ENCODE measurements at places on chromosomes 6 and 20.

DNA sequence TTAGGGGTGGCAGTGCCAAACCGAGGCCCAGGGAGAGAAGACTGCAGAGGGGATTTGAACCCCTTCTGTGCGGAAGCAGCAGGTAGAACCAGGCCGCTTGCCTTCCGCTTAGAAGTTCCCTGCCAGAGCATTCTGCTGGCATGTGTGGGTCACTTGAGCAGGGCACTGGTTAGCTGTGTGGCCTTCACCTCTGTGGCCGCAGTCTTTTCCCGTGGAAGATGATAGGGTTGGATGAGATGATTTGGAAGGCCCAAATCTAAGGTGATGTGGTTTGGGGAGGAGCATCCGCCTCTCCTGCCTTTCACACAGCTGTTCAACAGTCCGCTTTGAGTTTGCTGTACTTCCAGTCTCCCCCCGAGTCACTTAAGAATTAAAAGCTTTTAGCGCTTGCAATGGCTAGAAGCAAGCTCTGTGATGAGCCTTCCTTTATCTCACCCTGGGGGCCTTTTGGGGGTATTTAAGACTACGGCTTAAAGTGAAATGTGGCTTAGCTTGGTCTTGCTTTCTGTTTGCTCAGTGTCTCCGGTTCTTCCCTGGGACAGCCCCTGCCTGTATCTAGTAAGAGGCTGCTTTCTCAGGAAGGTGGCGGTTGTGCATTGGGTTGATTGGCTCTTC, 743 bp downstream of the CMTR1 start:
- DNase-seq: no peak

- DNase-seq: no peak
Observed at GRCh38 chr6:41222513-41222912, 5.6 kb upstream of the TREML4 start.

- DNase-seq: no peak
Observed at GRCh38 chr20:41135187-41135887, 2.0 kb upstream of the PLCG1 start.

GRCh38 chr6:10719296-10719963, 3.4 kb upstream of the TMEM14C start:
- no peak for DNase-seq

DNA sequence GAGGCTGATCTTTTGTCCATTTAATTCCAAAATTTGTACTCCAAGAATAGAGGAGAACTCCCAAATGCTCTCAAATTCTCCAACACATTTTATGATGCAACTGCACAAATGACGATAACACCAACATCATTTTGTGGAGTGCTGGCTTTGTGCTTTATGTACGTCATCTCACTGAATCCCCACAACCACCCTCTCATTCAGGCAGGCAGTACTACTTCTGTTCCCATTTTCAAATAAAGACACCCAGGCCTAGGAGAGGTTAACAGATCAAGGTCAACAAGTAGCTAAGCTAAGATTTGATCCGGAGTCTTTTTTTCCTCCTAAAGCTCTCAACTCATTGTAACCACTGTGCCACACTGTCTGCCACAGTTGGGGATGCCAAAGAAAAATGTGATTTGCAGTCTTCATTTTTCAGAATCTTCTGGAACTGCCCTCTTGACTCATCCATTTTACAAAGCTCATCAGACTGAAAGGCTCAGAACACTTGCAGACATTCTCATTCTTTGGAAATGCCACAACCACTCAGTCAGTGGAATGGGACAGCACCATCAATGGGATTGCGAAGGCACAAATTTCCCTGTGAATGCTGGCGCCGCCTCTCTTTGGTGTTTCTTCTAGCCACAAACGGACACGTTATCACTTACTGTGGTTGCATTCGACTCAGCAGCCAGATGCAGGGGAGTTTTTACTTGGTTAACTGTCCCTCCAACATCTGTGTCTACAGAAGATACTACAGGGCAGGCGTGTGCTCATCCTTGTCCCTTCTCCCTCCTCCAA, 184.4 kb downstream of the GJA10 start:
- DNase-seq: no peak

- DNase-seq: no peak
Observed at GRCh38 chr6:156948807-156949206, 171.6 kb downstream of the ARID1B start.

- DNase-seq: no peak
Observed at GRCh38 chr6:168181316-168181715, 102.3 kb upstream of the FRMD1 start.

DNA sequence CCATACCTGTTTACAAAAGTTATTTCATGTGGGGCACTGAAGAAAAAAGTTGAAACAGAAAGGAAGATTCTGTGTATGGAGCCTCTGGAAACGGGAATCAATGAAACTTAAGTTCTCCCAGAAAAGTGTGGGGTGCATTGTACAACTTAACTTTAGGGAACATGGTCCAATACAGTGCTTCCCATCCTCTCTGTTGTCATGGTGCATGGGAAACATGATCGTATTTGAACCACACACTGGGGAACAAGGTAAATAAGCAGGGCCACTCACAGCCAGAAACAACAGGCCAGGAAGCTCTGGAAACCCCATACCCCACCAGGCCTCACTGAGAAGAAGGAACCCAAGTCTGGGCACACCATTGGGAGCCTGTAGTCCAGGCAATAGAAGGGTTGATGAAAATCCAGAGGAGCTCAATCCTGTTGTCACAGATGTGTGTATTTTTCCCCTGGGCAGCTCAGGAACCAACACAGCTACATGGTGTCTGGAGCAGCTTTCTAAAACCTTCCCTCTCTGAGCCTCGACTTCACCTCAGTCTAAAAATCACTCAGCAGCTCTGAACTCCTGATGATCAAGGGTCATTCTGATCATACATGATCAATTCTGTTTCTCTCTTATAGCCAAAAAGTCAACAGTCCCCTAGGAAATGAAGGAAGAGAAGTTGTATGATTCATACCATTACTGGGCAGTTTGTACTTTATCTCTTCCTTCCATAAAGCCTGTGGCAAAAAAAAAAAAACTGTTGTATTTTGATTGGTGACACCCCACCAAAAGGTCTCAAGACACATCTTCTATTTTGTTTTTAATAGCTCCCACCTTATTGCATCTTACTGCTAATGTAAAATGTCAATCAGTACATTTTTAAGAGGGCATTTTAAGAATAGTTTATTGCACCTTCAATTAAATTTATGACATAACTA, 198.5 kb upstream of the TAB2 start:
- DNase-seq: no peak

GRCh38 chr6:111604259-111605099, 1.2 kb downstream of the TRAF3IP2 start:
- DNase-seq: no peak

DNA sequence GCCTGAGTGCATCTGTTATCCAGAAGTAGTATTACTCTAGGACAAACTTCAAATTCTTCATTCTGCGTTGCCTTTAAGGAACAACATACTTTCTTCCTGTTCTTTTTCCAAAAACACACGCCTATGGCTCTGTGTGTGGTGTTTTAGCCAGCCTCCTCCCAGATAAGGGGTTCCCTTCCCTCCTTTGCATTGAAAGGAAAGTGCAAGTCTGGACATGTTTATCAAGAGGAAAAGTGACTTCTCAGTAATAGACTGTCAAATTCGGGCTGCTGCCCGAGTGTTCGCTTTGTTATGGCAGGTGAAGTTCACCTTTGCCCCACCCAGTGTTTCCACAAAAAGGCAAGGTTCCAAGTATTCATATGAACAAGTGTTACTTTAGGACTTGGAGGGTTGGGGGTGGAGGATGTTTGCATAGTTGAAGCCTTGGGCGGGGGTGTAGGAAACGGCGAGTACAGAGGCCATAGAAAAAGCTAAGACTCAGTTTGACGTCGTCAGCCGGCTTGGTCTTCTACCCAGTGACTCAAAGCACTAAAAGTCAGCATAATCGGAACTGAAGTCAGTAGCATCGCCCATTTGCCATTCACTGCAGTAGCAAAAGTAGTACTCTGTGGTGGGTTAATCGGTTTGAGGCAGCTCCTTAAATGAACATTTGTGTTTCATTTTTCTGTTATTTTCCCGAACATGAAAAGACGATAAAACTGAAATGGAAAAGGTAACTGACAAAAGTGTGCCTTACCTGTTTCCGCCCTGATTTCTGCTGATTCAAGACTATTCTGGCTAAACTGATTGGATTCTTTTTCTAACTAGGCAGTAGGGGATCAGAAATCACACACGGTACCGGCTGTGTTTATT, 12.5 kb downstream of the PRDM1 start:
- DNase-seq: no peak

GRCh38 chr6:68880050-68880813, 245.2 kb downstream of the ADGRB3 start:
- DNase-seq: no peak

DNA sequence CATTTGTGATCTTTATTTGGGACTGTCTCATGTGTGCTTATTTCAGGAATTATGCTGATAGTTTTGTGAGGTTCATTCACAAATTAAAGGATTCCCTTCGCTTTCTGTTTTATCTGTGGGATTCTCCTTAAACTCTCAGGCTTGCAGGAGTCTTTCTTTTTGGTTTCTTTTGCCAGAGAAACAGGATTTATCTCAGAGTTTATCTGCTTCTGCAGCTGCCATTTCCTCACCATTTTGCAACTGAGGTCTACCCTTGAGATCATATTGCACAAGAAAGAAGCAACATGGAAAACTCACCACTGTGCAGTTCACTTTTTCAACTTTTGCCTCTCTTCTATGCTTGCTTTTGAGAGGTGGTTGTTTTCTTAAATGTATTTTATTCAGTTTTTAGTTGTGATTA, 201.0 kb downstream of the PRL start:
- DNase-seq: no peak

DNA sequence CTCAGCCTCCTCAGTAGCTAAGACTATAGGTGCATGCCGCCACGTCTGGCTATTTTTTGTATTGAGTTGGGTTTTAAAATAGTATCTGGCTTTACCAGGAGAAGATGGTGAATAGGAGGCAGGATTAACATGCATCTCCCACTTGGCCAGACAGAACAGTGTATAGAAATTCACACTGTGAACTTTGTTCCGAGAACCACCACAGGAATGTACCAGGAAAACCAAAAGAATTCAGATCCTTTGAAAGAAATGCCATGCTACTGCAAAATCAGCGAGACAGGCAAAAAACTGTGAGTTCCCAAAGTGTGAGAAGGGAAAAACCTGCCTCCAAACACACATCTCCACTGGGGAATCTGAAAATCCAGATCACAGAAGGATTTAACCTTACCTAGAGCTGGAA, 327.6 kb downstream of the NKAIN2 start:
- DNase-seq: no peak

- DNase-seq: no peak
Observed at GRCh38 chr20:1422753-1423152, 29.9 kb upstream of the FKBP1A start.

DNA sequence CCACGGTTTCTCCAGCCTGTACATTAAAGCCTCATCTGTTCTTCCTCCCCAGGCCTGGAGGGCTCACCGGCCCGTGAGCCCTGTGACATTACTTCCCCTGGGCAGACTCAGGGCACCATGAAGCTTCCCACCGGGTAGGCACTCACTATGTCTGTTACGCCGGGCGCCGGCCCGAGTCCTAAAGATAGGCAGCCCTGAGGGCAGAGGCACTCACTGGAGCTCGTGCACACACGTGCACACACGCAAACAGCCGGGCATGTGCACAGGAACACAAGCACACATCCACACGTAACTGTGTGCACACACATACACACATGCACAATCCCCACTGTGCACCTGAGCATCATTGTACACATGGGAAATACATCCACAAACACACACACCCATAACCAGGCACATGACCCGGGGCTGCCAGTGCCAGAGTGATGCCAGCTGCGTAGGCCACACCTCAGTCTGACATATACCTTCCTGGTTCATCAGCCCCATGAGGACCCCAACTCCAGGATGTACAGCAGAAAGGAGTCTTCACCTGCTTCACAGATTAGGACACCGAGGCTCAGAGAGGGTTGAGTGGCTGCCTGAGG, 83.7 kb downstream of the YTHDF1 start:
- no peak for DNase-seq

DNA sequence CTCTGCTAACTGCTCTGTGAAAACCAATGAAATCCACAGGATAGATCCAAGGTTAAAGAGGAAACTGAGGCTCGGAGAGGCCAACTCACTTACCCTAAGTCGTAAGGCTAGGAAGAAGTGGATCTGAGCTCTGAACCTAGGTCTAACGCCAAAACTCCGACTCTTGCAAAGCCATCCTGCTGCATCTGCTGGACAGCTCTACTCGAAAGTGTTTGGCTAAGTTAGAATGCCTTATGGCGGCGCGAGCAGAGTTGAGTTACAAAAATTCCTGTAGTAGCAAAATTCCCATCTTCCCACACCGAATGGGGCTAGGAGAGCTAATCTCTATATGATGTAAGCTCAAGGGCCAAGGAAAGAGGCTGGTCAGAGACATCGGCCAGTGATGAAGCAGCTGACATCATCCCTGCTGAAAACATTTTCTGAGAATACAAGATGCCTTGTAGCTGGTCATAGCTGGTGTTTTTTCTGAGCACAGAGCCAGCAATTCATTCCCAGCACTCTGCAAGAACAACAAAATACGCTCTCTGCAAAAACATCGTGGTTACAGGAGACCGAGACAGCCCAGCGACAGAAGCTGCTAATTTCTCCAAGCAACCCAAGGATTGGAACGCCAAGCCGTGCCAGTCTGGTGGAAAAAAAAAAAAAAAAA, 1.8 kb downstream of the SPATA2 start:
- no peak for DNase-seq

GRCh38 chr6:5208057-5208456, 52.7 kb downstream of the LYRM4 start:
- no peak for DNase-seq

GRCh38 chr20:44790638-44791393, 19.5 kb downstream of the RIMS4 start:
- DNase-seq: no peak

DNA sequence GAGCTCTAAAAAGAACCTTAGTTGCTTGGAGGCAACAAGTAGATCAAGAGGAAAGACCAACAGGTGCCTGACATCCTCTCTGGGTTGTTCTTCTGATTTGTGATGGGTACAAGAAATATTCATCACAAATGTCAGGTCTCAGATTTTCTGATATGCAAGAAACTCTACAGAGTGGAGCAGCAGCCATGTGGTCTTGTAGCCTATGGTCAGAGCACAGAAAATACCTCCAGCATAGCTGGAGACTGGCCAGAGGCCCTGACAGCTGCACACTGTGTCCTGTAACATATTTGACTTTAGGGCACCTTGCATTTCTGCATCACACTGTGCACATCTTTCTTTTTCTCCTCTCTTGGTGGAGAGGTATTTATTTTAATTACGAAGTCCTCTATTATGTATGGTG, 116.3 kb downstream of the GMPR start:
- no peak for DNase-seq

GRCh38 chr20:11350126-11351005, 567.3 kb upstream of the BTBD3 start:
- no peak for DNase-seq

- no peak for DNase-seq
Observed at GRCh38 chr6:150934380-150934779, 68.9 kb downstream of the MTHFD1L start.

DNA sequence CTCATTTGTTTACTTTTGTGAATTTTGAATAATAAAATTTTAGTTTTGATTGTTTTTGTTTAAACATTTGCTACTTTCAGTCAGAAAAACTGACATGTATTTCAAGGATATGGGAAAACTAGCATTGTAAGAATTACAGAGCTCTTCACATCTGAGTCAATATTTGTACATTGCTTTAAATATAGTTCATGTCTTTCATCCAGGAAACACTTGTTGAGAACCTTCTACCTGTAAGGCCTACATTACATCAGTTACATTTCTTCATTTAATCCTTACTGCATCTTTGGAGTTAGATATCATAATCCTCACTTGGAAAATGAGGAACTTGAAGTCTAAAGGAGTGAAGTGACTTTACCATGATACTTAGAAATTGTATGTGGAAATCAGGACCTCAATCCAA, 242.9 kb downstream of the KCNQ5 start:
- DNase-seq: no peak

GRCh38 chr6:79450984-79451383, 86.2 kb downstream of the LCA5 start:
- no peak for DNase-seq
